ENCODE measurements at places on chromosomes 6 and 20.

- DNase-seq: no peak
Measured at GRCh38 chr20:17786221-17786718, 86.5 kb downstream of the BANF2 start.

DNA sequence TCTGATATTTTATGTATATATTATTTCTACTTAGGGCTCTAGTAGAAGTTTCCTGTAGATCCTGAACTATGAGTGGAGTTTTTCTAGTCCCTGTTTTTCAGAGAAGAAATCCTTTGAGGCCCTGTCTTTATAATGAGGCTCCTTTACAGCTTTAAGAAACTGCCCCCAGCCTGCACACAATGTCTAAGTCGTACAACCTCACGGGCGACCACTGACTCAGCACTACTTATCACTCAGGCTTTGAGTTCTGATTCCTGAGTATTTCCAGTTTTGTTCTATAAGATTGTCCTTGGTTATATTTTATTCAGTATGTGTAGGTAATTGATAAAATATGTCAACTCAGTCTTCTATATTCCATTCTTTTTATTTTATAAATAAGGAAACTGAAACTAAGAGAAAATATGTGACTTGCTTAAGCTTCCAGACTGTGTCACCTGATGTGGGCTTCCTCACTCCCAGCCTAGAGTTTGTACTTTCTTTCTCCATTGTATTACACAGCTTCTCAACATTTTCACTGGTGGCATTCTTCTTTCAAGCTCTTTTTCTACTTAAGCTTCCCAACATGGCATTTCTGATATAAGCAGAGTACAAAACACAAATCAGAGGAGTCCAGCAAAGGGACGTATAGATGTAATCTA lies 167.0 kb downstream of the TBX18 start:
- no peak for DNase-seq

DNA sequence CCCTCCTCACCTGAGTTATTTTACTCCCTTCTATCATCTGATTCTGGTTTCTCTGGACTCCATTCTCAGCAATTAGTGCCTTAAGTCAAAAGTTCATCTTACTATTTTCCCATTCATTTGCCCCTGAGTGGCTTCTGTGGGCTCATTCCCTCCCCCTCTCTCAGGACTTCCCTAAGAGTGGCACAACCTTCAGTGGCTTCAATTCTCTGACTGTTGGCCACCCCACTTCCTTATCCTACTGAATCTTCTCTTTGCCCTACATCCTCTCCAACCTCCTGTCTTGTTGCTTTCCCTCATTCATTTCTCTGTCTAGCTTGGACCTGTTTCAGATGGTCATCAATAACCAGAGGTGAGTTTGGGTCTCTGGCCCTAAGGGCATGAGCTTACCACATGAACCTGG lies 61.1 kb upstream of the GLP1R start:
- DNase-seq: no peak

DNA sequence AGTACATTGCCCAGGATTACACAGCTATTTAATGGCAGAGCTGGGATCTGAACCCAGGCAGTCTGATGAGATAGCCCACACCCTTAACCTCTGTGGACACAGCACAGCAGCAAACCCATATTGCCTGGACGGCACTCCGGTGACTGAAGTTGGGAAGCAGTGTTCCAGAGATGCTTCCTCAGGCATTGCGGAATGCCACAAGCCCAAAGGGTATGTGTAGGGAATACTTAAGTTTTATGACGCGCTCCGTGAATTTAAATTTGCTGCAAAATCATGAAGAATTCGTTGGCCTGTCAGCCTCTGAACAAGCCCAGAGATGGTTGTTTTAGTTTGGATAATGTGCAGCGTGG lies 46.4 kb downstream of the PSMG4 start:
- DNase-seq: no peak

GRCh38 chr20:21003902-21004301 lies 102.3 kb downstream of the LINC00237 start:
- no peak for DNase-seq

- DNase-seq: no peak
Measured at GRCh38 chr6:96651816-96652215, 88.9 kb downstream of the FHL5 start.

DNA sequence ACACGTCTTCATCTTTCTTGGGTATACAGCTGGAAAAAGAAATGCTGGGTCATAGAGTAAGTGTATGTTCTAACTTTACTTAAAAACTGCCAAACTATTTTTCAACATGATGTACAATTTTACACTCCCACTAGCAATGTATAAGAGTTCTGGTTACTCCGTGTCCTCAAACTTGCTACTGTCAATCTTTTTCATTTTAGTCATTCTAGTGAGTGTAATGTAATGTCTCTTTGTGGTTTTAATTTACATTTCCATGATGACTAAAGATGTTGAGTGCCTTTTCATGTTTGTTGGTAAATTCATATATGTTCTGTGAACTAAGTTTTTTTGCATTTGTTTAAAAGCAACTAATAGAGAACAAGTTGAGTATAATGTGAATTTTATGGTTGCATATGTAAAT lies 43.9 kb downstream of the ATG5 start:
- DNase-seq: no peak

- no peak for DNase-seq
Measured at GRCh38 chr6:70980727-70981126, 23.9 kb upstream of the B3GAT2 start.

GRCh38 chr20:47609001-47609400 lies 107.3 kb downstream of the NCOA3 start:
- no peak for DNase-seq

GRCh38 chr6:78605909-78606446 lies 261.4 kb upstream of the IRAK1BP1 start:
- DNase-seq: no peak

DNA sequence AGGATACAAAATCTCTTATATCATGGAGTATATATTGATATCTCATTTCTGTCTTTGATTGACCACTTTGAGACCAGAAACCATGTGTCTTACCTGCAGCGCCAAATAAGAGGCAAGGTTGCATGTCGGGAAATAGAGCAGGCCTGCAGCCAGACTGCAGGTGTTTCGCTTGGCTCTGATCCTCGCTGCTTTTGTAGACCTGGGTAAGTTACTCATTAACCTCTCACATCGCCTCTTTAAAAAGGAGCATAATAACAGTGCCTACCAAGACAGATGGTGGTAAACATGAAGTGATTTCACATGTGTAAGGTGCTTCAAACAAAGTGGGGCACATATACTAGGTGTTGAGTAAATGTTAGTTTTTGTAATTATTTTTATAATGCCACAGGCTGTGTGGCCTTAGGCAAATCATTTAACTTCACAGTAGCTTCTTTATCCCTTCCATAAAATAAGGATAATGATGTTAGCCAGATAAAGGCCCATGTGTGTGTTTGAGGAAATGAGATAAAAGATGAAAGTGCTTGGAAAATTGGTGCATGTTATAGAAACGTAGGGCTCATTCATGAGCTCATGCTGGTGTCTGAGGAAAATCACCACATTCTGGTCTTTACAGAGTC lies 248.8 kb upstream of the MAP3K7 start:
- no peak for DNase-seq

DNA sequence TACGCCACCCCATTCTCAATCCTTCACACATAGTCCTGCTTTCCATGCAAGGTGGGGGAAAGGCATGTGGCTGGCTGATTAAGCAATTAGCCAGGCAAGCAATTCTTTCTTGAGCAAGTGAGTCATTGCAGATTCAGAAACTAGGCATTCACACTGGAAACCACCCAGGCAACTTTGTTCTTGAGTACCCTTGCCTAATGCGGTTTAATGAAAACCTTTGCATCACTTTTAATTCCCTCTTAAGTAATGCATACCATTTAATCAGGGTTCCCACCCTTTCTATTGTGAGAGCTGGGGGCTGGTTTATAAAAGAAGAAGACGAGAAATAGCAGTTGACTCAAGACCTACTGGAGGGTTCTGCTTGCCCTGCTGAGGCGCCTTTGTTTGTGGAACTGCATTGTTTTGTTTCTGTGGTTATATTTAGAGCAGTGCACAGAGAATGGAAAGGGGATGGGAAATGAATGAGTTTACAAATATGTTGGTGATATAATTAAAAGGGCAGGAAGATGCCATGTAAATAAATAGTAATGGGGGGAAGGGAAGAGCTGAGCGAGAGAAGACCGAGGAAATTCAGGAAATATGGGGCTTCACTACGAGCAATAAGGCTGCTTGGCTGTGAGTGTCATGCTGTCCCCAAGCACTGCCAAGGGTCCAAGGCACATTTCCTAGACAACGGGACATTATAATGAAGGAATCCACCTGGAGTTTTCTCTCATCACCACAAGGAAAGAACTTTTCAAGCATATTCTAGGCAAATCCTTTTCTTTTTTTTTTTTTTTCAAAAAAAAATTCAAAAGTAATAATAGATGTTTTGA lies 48.8 kb upstream of the TSHZ2 start:
- DNase-seq: no peak

GRCh38 chr6:53282234-53282633 lies 66.5 kb downstream of the ELOVL5 start:
- no peak for DNase-seq

- no peak for DNase-seq
Measured at GRCh38 chr6:150314230-150315188, 54.3 kb upstream of the IYD start.

GRCh38 chr20:48354320-48354876 lies 473.4 kb downstream of the PREX1 start:
- no peak for DNase-seq

DNA sequence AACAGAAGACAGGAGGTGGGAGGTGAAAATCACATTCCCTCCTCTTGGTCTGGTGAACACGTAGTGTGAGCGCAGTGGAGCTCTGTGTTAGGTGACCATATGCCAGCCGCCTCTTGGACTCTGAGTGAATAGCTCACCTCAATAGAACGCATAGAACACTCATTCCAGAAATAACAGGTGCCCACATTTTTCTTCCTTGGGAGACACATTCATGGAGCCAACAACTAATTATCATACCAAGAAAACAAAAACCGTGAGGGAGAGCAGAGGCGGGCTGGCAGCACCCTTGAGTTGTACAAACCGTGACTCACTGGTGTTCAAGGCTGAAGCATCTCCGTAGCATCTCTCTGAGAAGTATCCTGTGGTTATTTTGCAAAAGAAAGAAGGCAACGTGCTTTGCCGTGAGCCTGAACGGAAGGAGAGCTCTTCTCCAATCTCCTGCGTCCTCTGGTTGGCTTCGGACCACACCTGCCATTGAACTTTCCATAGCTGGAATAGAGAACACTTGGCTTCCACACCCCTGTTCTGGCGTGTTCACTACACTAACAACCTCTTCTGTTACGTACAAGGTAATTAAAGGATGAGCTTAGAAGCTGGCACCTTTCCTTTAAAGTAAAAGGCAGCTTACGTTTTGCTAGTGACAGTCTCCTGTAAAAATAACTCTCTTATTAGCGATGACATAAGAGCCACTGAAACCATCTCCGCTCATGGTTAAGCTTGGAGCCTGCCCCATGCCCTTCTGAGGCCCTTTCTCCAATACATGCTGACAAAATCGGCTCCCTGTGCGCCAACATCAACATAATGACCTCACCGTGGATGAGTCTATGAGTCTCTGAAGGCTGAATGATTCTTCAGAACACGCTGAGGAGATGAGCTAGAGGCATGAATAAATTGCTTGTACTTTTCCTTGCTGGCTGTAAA lies 30.2 kb upstream of the SGK1 start:
- DNase-seq: no peak

DNA sequence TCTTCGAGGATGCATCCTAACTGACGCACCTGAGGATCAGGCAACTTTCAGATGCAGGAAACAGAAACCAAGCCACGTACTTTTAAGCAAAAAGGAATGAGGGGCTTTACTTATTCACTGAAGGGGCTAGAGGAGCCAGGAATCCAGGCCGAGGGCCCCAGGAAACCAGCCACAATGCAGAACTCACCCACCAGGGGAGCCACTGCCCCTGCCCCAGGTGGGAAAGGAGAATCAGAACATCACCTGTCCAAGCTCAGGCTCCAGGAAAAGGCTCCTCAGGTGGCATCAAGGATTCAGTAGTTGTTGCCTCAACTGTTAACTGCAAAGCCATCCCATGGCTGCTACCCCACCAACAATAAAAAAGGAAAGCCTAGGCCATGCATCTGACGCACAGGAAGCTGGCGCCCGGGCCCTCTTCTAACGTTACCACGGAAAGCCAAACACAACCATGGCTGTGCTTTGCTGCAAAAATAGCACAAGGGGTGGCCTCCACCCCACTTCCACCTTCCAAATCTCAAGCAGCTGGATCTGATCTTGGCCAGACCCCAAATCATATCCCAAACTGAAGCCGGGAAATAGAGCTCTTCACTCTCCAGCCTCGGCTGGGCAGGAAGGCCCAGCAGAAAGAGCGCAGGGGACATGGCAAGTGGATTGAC lies 121.0 kb downstream of the PREX1 start:
- DNase-seq: no peak

DNA sequence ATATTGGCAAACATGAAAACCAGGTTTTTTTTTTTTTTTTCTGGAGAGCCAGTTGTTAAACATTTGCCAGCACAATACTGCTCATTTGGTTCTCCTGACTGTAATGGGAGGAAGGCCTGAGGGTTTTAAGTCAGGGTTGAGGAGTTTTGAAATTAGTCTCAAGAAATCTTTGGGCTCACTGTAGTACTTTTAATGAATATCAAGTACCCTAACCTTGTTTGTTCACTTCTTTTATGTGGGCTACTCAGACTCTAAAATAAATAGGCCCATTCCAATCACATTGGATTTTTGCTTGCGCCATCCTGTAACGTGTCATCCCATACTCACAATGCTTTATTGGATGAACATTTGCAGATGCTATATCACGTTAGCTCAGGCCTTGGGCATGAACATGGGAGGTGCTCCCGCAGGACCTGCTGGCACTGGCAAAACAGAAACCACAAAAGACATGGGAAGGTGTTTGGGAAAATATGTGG lies 146.9 kb downstream of the DNAH8 start:
- no peak for DNase-seq

DNA sequence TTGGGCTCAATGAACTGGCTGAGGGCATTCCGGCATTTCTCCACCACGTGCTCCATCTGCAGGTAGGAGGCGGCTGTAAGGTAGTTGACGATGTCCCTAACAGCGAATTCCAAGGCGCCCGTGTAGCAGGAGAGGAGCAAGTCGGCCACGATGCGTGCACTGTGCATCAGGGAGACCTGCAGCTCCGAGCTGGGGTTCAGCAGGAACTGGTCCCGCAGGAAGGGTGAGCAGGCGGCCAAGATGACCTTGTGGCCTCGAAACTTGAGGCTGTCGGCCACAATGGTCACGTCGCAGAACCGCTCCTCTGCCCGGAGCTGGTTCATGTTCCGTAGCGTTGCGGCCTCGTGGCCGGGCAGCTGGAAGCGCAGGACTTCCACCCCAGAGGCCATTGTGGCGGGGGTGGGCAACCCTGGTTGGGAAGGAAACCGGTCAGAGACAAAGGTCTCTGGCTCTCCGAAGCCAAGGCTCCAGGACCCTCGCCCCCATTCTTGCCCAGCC lies 920 bp downstream of the ZBTB12 start:
- DNase-seq: no peak

DNA sequence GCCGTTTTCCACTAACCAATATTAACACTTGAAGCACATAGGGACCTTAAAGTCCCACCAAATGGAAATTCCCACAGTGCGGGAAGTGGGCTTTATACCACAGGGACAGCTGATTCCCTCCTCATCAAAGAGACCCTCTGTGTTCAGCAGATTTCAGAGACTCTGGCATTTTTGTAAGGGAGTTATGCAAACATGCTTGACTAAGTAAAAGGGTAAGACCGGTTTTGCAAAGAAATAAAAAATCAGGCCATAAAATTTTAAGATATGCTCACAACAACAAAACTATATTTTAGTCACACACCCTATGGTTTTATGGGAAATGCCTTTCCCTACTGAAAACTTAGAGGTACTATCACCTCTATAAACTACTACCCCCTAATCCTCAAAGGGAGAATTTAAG lies 45.4 kb upstream of the SPTLC3 start:
- no peak for DNase-seq

- no peak for DNase-seq
Measured at GRCh38 chr6:141413196-141413595, 719.5 kb upstream of the GJE1 start.

Data from NCI-H2227 treated with DMSO at 0.1 percent for 48 hours (cell line).